Stimulated activated CD8-positive, alpha-beta memory T cell treated with anti-CD3 and anti-CD28 coated beads, Interleukin-15, amount 100 ng/mL, for 4 hours (primary cell): ENCODE measurements at places on chromosomes 4 and X.

GRCh38 chr4:152524427-152524826, 11.5 kb downstream of the FBXW7 start:
- DNase-seq = no peak

- DNase-seq = no peak
Observed at GRCh38 chr4:180539284-180539683, 1703.9 kb upstream of the TENM3 start.

- DNase-seq = no peak
Observed at GRCh38 chr4:63717384-63717783, 691.9 kb downstream of the TECRL start.

DNA sequence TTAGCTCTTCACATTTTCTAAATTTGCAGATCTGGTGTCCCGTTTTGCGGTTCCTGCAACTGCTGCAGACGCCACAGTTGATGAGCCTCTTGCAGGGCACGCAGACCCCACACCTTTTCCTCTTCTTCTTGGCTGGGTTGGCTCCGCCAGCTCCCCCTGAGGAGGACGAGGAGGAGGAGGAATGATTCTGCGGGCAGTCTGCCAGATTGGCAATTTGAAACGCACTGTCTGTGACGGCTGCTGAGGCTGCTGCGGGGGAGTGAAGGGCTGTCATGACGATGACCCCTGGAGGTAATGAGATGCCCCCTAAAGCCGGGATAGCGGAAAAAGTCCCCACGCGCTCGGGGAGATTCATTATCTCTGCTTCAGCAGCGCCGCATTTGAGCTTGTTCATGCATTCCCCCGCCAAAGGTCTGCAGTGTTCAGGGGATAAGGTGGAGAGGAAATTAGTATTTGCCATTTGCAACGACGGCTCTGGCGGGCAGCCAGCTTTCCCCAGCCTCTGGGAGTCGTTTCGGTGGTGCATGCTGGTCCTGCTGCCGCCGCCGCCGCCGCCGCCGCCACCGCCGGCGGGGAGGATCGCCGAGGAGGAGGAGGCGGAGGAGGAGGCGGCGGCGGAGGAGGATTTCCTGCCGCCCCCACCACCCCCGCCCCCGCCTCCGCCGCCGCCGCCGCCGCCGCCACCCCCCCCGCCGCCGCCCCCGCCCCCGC, 3.8 kb downstream of the CXXC4 start:
- DNase-seq = peak; percentile 24

DNA sequence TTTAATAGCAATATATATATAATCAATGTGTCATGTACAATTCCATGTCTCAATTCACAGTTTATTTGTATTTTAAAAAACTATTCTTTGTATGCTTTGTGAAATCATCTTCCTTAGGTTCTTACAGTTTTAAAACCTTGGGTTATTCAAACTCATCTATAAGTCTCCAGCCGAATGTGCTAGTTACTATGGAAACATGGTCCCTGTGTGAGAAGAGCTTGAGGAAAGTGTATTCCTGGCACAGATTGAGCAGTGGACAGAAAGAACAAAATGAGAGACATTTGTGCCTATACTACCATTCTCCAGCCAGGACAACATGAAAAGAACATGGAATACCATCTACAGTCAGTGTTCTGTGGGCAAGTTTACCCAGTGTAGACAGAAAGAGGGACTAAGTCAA, 103.4 kb downstream of the EFHC2 start:
- DNase-seq = no peak

DNA sequence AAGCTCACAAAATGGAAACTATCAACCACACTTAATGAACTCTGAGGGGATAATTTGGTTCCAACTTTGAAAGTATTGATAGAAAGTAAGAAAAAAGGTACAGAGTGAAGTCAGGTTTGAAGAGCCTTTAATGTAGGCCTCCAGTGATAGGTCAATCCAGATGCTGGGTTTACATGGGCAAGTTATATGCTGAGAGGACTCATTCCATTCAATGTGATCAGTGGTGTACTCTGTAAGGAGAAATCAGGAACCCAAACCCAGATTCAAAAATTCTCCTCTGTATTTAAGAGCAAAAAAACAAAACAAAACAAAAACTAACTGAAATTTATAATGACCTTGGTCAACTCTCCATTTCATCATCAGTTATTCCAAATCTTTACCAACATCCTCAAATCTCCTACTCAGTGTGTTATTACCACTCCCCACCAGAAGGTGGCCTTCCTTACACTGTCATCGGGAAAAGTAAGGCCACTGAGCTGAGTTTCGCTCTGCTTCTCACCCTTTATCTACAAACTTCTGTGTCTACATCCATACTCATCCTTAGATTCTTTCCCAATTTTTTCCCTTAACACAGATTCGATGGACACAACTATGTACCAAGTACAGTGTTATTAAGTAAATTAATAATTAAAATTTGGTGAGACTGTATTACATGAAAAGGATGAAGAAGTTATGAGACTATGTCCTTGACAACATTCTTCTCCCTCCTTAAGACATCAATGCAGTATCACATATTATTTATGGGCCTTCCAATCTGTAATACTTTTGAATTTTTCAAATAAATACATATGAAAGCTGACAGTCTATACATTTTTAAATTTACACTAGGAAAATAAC, 88.3 kb downstream of the ZAR1 start:
- peak; percentile 18 for DNase-seq

- no peak for DNase-seq
Observed at GRCh38 chr4:168666531-168666930, 169.7 kb downstream of the PALLD start.

- no peak for DNase-seq
Observed at GRCh38 chr4:13988353-13989305, 361.1 kb upstream of the BOD1L1 start.

DNA sequence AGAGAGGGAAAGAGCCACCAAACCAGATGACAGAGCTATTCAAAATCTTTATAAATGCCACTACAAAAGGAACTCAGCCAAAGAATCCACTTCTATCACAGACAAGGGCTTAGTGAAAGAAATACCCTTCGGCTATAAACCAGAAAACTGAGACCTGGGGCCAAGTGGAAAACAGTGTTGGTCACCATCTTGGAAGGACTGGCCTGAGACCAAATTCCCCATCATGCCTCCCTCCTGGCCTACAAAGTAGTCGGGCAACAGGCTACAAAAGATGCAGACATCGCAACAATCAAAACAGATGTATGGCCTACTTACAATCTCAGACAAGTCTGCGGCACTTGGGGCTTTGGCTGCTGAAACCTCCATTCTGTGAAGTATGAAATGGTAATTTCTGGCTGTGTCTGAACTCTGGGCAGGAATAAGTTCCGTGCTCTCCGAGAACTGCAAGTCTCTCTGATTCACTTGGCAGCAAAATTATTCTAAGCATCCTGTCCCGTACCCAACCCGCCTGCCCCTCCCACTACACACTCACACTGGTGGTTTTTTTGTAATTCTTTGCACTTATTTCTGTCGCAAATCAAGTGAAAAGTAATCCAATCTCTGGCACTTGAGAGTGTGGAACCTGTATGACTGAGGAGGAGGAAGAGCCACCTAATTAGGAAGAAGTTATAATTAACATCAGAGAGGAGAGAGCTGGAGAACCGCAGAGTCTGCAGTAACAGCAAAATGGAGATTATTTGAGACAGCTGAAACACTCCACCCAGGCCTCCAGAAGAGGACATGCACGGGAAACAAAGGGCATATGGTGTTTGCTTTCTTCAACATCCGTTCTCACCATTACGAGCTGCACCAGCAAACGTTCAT, 87.8 kb downstream of the SH3KBP1 start:
- no peak for DNase-seq

DNA sequence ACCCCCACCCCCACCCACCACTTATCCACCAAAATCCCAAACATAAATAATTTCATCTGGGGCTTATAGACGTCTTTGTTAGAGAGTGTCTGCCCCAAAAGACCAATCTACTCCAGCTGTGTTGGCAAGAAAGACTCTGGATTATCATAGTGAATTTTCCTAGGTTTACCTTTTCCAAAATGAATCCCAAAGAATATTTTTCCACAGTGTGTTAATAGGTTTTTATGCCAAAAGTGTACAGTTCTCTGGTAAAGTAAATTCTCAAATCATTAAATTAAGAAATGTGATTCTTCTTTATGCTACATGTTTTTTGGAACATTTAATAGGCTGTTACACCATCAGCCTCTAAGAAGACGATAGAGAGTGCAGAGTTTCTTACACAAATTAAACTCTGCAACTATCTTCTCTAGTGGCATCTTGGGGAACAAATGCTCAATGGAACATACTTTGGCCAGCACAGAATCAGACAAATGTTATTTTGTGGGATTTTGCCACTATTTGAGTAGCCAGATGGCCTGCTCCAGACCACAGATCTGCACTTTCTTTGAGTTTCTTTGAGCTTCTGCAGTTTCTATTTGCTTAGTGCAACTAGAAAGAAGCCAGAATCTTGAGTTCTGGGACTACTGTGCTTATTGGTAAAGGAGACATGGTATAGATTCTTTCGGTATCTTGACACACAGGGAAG, 206.0 kb downstream of the KIT start:
- no peak for DNase-seq

GRCh38 chr4:85763202-85763601, 288.3 kb downstream of the ARHGAP24 start:
- DNase-seq = no peak

DNA sequence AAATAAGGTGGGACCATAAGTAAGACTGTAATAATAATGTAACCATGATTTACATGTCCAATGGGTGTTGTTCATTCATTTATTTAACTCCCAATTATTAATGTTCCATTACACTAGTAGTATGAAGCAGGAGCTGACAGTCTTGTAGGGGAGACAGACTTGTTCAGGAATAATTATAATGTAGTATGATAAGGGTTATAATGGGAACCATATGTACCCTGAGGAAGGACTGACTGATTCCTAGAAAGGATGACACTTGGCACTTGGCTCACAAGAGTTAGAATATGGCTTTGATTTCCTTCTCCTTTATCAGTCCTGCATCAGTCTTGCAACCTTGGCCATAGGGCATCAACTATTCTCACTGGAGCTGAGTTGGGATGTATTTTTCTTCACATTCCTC, 24.2 kb downstream of the PCDH7 start:
- DNase-seq = no peak

GRCh38 chr4:53195815-53196661, 169.8 kb downstream of the SCFD2 start:
- no peak for DNase-seq

DNA sequence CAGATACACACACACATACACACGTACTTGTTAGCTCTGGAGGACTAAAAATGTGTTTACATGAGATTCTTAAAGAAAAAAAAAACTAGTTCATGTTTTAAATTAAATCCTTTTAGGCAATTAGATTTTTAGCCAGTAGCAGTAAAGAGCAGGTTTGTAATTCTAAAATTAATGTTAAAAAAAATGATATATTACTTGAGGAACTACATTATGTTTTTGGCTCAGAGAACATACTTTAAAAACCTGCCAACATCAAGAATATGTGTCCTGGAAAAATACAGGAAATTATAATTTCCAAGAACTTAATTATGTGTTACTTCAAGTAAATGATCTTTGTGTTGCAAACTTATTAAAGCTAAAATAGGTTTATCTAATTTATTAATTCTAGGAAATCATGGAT, 594.3 kb upstream of the PCDH7 start:
- no peak for DNase-seq

GRCh38 chr4:38002451-38003071, 42.4 kb downstream of the PTTG2 start:
- DNase-seq = no peak

- DNase-seq = no peak
Observed at GRCh38 chr4:24433515-24434214, 150.7 kb downstream of the DHX15 start.

GRCh38 chrX:18149454-18149853, 71.2 kb downstream of the BEND2 start:
- no peak for DNase-seq

DNA sequence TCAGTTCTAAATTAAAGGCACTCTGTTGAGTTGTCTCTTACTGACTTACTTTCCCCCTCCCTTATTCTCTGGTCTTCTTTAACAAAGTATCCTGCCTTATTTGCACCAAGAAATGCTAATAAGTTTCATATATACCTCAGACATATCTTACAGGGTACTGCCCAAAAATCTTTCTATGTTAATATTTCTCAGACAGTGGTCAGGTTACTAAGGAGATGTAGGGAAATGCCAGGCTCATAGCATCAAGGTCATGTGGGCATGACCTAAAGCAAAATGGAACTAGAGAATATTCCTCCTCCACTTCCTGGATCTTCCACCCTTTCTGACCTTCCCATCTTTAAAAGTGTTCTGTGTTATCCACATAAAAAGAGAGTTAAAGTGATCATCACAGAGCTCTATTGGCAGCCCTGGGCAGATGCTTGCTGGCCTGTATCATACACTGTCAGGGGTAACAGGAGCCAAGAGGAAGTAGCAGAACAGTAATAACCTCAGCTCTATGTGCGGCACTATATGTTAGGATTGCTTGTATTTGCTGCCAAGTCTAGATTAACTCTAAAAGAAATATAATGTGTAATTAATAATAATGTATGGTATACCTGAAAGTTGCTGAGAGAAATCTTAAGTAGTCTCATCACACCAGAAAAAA, 74.3 kb downstream of the IQCM start:
- DNase-seq = no peak

DNA sequence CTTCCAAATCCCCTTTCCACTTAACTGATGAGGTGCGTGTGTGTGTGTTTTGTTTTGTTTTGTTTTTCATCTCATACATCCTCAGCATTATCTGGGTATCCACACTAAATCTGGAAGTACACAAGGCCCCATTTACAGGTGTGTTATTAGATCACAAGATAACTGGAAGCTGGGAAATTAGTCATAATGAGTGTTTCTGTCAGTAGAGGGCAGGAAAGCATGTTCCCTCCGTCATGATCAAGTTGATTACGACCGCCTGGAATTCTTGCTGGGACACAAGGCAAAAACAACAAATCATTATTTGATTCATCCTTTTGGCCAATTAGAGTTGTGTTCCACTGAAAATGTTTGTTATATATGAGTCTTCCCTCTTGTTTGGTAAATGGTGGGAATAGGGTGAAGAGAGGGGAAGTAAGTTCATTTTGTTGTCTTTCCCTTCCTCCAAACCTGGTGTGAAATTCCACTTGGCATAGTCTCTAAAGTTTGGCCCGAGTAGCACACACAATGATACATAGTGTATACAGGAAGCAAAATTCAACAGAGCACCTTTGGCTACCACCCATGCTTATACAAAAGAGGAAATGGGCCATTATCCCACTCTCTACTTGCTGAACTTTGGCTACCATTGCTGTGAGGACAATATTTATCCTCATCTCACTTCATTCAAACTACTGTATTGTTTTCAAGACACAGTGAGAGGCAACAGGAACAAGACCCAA, 33.3 kb upstream of the TLL1 start:
- DNase-seq = no peak

DNA sequence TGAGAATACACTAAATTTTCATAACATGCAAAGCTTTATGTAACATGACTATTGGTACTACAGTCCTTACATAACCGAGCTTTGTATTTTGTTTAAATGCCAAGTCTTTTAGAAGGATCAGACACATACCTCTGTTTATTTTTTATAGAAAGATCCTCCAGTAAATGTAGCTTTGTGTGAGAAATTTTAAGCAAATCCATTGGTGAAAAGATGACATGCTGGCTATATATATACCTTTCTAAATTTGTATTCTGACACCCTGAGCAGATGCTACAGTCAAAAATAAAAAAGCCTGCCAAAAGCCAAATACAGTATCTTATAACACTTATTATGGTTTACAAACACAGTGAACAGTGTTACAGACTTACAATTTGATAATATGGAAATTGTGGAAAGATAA, at the start of gene YIPF7:
Gene YIPF7 (minus strand): TSS at position 201 of the 400 bp plus-strand sequence. CDS start 1,525 bp downstream, outside the sequence.
- DNase-seq = no peak
